LHCN-M2 (cell line): ENCODE measurements at places on chromosomes 7 and 10. TPM values are rescaled to one million over a fixed set of nuclear protein-coding genes. Genes with fewer than 3 reads are reported as not detected.

The PKD2L1 gene
- not detected in 2 replicates for total RNA-seq

DNA sequence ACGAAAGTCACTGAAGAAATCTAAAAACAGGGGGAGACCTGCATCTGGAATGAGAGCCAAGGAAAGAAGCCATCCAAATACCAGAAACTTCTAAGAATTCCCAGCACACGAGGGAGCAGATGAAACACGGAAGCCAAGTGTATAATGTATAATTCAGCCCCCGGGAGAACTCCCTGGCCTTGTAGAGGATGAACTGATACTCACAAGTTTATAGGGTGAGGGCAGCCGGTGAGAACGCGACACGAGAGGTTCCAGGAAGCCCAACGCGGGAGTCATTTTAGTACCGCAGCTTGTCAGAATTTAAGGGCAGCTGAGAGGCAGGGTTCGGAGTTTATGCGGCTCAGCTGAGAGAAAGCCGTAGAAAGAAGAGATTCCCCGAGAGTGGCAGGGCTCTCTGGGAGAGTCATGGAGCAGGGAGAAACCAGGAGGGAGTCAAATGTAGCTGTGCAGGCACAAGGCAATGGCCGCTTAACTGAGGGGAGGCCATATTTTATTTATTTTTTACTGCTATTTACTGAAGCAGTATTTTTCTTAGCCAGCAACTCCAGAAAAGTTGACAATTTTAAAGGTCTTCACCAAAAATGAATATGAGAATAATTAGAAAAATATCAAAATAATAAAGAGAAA is 164.0 kb downstream of the NPSR1 start:
- no peak for DNase-seq

The KIAA1549 gene
- total RNA-seq: 2.5 and 3.3 TPM in 2 replicates

DNA sequence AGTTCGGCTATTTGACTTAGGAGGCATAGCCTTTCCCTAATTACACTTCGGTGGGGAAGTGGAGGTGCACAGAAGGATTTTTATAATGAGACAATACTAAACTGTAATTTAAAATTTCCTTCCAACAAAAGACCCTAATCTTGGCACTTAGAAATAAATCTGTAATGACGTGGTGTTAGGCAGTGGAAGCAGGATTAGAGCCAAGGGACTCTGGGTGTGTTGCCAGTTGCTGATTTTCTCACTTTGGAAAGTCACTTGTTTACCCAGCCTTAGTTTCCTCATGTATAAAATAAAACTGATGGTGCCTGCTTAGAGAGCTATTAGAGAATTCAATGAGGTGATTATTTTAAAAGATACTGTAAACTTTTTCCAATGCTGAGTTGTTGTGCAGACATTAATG is 287.2 kb downstream of the AUTS2 start:
- no peak for DNase-seq

GRCh38 chr10:62048470-62048869 is 147.0 kb downstream of the ARID5B start:
- DNase-seq: no peak

- no peak for DNase-seq
These were observed 6.9 kb upstream of the OIT3 start for GRCh38 chr10:72886621-72887020.

The LRRC18 gene
- not detected in 2 replicates for total RNA-seq

The TBXAS1 gene
- total RNA-seq: 7.2 and 8.4 TPM in 2 replicates

The HUS1 gene
- 47.7 and 57.2 TPM in 2 replicates for total RNA-seq

GRCh38 chr7:78071491-78072200 is 273.1 kb downstream of the PHTF2 start:
- DNase-seq: no peak

DNA sequence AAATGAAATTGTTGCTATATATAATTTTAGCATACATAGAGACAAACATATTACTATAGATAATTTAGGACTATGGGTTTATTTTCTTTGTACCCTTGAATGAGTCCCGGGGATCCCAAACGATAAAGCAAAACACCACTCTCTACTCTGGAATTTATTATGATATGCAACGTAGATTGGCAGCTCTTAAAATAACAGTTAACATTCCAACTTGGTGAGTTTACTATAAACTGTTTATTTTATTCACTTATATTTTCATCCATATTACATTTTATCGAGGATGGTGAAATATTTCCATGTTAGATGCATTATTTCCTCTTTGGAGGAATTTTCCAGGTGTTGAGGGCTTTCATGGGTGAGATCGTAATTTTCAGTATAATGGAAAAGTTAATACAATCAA is 138.7 kb upstream of the DGKB start:
- DNase-seq: no peak

DNA sequence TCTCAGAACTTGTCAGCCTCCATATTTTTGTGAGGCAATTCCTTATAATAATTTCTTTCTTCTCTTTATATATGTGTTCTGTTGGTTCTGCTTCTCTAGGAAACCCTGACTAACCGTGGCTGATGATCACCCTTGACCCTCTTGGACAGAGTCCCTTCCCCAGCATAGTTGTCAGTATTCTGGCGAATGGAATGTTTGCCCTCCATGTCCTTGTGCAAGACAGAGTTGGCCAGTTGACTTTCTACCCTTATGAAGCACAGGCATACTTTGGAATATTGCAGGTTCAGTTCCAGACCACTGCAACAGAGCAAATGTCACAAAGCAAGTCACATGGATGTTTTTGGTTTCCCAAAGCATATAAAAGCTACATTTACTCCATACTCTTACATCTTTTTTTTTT is 297.7 kb upstream of the SHH start:
- DNase-seq: no peak

DNA sequence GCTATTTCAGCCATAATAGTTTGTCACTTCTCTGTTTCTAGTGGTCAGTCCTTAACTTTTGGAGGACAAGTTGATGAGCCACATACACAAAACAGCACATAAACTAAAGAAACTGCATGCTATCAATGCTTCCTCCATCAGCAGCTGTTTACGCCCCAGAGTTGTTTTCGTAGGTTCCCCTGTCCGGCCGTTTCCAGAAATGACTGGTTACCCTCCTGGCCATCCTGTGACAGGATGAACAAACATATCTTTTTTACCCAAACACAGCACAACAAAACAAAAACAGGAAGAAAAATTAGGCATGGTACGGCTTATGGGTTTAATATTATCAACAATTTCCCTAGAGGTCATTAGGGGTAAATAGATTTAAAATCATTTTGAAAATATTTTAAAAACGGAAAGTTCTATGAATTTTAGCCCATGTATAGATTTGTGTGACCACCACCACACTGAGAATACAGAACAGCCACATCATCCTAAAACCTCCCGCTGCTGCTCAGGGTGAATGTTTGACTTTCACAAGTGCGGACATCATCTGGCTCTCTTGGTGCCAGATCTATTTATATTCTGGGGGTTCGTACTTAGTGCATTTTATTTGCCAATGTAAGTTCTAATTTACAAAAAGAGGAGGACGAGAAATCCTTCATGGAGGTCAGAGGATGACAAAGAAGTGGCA is 74.8 kb downstream of the HIPK2 start:
- DNase-seq: no peak

The EGFR gene
- total RNA-seq: 78.7 and 94.1 TPM in 2 replicates

GRCh38 chr7:141702047-141702567 is at the start of gene DENND11:
DENND11 (minus strand) TSS chr7:141702166; CDS start chr7:141702153, 13 bp downstream.
- no peak for DNase-seq

GRCh38 chr7:84664626-84665025 is 470.0 kb upstream of the SEMA3A start:
- no peak for DNase-seq

- no peak for DNase-seq
These were observed 138.0 kb downstream of the DLG5 start for GRCh38 chr10:77788496-77789010.

DNA sequence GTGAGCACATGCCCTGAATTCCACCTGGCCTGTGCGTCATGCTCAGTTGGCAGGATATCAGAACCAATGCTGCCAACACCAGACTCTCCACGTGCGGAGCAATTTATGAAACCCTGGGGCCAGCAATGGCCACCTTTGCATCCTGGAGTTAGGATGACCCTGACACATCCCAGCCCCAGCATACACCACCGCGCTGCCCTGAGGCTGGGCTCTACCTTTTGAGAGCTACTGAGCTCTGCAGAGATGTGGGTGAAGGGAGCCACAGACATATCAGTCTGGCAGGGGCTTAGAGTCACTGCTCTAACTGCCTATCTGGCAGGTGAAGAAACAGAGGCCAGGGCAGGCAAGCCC is 41.9 kb downstream of the SYPL1 start:
- no peak for DNase-seq
